ENCODE measurements at places on chromosomes 11 and 22.

DNA sequence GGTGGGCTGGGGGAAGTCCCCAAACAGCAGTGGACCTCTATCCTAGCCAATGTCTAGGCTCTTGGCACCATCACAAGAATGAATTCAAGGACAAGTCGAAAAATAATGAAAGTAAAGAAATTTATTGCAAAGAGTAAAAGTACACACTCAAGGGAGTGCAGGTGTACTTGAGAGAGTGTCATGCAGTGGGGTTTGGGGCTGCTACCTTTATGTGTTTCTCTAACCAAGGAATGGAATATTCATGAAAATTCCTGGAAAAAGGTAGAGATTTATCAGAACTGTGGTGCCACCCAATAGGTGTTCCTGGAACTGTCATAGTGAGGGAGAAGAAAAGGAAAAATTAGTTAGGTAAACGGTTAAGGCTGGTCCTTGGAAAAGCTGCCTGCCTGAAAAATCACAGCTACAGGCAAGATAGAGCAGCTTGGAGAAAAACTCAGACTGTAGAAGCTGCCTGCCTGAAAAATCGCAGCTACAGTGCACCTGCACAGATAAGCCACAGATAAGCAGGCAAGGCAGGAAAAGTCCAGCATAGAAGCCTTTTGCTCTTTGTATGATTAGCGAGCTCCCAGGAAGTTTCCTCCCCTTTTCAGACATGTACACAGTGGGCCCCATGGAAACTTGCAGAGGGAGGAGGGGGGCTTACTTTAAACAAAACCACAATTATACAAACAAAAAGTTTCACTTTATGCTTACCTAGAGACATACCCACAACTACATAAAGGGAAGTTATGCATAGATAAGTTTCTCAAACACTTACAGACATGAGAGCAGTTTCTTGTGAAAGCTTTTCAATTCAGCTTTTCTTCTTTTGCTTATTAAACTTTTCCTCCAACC, 71.4 kb upstream of the B3GNT6 start:
- DNase-seq: no peak

DNA sequence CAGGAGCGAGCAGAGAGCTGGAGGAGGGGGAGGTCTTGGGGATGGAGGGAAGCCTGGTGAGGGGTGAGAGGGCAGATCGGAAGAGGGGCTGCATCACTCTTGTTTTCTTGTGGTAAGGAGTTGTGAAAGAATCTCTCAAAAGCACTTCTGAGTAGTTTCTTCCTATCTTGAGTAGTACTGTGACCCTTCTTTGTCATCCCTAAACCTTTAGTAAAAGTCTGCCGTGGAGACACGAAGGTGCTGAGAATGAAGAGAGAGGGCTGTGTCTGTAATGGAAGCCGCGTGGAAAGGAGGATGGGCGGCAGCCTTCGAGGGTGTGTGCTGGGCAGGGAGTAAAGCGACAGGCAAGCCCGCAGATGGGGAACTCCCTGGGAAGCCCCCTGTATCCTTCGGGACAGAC, 237.8 kb downstream of the TBC1D22A start:
- no peak for DNase-seq

DNA sequence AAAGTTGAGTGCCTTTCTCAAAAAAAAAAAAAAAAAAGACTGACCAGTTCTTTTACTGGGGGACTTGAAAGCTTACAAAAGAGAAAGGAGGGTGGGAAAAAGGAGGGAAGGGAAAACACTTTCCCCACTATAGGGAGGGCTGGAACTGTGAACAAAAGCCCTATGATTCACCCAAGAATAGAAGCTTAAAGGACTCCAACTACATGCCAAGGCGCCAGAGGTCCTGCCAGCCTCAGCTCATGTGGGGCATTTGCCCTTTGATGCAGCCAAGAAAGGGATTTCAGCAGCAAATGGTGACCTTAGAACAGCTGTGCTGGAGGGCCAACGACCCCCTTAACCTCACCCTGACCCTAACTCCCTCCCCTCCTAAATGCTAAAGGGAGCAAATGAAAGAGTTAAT, 160.0 kb downstream of the NTM start:
- no peak for DNase-seq

DNA sequence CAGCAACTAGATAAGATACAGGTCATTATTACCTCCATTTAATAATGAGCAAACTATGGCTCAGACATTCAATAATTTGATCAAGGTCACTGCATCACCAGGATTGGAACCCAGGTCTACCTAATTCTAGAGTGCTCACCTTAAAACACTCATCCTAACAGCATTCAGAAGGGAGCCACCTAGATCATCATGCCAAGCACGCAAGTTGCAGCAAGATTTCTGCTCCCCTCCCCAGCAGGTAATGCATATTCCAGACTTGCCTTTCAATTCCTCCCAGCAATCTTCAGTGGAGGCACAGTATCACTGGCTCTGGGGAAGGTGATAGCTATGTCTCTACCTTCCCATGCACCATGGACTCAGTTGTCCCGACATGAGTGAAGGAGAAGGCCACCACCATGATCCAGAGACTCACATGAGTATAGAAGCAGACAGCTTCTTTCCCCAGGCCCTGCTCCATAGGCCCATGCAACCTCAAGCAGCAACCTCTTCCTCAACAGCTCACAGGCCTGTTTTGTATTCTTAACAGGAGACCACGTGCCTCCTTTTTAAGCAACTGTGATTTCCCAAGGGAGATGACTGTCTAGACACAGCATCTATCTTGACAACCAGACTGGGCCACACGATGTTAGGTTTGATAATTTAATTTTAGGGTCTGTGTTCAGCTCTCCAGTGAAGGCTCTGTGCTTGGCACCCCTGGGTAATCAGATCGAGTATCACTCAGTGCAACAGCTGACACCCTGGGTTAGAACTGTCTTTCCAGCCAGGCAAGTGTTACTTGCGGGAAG, 36.4 kb downstream of the RAB30 start:
- no peak for DNase-seq

GRCh38 chr11:124861670-124862069, 3.6 kb upstream of the ROBO3 start:
- DNase-seq: no peak

DNA sequence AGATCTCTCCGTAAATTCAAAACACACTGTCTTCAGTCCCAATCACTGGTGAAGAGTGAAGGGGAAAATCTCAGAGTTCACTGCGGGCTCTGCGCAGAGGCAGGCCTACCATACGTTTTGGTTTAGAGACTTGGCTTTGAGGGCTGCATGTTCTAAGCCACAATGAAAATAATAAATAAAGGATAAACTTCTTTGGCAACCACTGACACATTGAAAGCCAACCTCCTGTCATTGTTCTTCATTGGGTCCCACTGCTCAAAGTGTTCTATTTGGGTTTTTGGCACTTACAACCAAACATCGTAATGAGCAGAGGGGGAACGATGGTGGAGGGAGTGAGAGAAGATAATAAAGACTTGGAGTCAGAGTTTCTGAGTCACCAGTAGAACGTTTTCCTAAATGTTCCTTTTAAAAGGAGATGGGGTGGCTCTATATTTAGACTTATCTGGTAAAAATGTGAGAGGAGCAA, 472.9 kb downstream of the SOX6 start:
- DNase-seq: no peak

DNA sequence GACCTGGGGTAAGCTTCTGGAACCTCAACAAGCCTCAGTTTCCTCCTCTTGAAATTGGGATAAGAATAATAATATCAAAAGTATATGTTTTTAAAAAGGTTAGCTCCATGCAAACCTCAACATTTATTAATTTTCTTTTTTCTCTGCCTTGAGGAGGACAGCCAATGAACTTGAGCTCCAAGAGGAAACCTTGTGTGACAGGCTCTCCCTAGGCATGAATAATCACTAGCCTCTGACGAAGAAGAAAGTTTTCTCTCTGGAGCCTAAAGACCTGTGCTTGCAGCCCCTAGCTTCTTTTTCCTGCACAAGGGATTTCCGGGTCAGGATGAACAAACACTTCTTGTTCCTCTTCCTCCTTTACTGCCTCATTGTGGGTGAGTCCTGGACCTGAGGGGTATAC, at the start of gene PATE3:
Gene PATE3 (plus strand): TSS at position 301 of the 400 bp plus-strand sequence. CDS start 25 bp downstream, at position 326.
- DNase-seq: no peak

DNA sequence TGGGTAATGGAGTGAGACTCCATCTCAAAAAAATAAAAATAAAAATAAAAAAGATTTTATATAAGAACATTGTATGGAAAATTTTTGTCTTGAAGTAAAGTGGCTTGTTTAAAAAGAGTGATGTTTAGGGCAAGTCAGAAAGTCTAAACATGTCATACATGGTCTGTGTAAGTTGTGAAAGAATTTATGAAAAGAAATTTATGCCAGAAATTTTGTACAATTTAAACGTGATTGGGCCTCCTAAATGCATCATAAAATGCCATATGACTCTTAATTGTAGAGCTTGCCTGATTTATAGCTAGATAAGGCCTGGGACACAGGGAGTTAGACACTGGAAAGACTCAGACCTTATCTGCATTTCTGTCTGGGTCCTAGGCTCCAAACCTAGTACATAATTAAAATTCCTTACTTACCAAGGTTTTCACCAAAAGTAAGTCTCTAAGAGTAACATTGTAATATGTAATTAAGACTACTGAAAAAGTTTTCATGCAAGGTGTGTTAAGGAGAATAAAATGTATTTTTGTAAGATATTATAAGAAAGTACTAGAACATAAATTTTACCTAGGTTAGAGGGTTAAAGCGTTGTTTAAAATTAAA, 110.5 kb downstream of the AASDHPPT start:
- DNase-seq: no peak

DNA sequence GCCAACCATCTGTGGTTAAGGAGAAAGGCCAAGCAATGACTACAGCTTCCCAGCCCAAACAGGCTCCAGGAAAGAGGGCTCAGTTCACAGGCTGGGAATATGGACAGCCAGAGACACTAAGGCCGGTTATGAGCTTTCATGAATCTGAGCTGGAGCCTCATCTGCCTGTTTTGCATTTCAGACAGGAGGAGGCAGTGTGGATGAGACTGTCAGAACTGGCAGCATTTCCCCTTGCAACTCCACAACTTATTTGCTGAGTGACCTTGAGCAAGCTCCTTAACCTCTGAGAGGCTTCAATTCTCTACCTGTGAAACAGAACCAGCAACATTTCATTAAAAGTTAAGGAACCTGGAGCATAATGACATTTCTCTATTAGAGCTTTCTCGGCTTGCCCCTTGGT, 264.0 kb downstream of the ETS1 start:
- no peak for DNase-seq

DNA sequence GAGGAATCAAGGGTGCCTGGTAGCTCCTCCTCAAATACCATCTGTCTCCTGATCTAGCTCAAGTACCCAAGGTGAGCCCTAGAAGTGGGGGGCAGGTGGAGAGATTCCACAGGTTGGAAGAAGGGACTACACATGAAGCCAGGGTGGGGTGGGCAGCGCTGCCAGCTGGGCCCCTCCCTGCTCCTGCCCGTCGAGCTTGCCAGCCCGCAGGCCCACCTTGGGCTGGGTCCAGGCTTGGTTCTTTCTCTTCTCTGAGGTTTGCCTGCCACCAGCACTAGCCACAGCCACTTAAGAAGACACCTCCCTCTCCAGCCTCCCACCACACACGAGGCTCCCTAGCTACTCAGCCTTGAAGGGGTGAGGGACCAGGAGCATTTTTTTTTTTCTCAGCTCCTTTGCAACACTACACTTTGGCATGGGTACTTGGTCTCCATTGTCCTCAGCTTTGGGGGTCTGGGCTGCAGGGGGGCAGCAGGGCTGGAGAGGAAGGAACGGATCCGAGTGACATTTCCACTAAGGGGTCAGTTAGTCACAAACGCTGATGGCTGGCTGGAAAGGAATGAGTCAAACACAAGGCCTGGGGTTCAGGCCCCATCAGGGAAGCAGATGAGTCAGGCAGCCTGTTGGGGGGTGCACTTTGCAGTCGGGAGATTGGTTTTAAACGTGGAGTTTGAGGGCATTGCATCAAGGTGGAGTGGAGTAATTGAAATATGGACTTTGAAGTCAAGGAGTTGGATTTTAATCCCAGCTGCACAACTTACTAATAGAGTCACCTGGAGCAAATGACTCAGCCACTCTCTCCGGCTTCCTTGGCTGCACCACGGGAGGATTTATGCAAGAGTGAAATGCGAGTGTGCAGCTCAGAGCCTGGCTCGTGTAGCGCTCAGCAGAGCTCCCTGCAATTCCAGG, 7.4 kb upstream of the NPTXR start:
- no peak for DNase-seq

GRCh38 chr22:28005513-28005912, 86.5 kb upstream of the PITPNB start:
- DNase-seq: no peak

GRCh38 chr22:23844739-23845202, 6.0 kb upstream of the DERL3 start:
- DNase-seq: no peak

DNA sequence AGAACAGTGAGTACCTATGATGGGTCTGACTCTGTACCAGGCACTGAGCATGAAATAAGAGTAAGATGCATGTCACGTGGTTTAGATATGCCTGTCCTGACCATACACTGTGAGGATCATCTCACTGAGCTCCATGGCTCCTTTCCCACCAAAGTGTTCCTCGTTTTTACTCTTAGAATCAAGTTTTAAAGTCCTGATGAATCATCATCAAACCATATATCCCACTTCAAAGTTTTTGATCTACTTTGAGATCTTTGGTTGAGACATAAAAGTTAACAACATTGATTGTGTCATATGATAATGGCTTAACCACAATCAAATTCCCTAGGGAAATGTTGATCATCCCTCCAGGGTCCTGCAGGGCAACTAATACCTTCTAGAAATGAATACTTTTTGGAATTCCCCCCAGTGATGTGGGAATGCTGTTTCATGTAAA, 12.8 kb downstream of the ETS1 start:
- DNase-seq: no peak

- DNase-seq: no peak
Observed at GRCh38 chr11:86161837-86162236, 82.7 kb upstream of the EED start.

GRCh38 chr11:57180081-57180561, 1.6 kb upstream of the LRRC55 start:
- no peak for DNase-seq

GRCh38 chr11:15863411-15863810, 492.9 kb downstream of the SOX6 start:
- no peak for DNase-seq

DNA sequence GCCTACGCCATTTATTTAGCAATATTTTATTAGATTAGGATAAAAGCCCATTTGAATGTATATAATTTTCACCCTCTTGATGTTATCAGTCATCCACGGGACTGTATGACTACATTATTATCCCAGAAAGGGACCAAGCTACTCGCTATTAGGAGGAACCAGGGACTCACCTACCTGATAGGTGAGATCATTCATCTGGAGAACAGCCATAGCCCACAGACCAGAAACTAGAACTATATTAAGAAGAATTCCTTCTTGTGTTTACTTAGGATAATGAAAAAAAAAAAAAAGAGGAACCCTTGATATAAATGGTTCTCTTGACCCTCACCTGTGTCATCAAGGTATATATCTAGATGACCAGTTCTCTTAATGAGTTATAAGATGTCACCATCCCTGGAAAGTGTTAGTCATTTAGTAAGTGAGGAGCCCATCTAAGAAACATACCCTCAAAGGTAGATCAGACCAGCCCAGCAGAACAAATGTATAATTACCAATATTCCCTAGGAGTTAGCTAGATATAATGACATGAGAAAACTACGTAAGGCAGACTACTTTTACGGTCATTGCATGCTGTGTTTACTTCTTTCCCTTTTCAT, 8.0 kb downstream of the SIK3 start:
- no peak for DNase-seq

Data from NCI-H2029 treated with DMSO at 0.1 percent for 48 hours (cell line).